COLO829 (cell line): ENCODE measurements at places on chromosomes 1 and 21.

DNA sequence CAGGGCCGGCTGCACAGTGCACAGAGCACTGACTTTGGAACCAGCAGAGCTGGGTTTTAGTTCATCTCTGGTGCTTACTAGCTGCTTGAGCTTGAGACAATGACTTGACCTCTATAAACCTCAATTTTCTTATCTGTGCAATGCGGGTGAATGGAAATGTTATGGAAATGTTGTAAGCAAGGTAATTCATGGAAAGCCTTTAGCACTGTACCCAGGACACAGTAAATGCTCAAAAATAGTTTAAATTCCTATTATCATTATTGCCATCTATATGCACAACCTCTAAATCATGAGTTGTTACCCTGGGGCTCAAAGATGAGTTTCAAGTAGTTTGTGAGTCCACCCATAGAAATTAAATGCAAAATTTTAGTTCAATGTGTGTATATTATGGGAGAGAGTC lies 99.5 kb downstream of the CSMD2 start:
- DNase-seq: no peak

DNA sequence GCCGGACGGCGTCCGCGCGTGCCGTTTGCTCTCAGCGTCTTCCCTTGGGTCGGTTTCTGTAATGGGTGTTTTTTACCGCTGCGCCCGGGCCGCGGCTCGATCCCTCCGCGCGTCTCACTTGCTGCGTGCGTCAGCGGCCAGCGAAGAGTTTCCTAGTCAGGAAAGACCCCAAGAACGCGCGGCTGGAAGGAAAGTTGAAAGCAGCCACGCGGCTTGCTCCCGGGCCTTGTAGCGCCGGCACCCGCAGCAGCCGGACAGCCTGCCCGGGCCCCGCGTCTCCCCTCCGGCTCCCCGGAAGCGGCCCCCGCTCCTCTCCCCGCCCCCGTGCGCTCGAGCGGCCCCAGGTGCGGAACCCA lies 159.8 kb downstream of the RUNX1 start:
- DNase-seq: no peak

DNA sequence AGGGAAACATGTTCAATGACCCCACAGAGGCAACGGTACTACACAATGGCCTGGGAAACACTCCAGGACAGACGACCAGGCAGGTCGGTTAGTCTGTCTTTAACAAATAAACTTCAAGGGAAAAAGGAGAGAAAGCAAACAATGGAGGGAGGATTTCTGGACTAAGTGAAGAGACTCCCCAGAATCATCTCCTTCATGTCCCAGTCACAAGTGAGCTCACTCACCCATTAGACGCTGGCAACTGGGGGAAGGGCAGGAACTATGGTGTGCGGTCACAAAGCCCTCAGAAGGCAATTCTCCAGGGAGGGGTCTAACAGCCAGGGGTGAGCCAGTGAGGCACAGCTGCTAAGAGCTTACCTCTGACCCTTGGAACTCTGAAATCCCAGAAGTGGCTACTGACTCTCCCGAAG lies 55.7 kb upstream of the NADK start:
- DNase-seq: no peak

GRCh38 chr1:165423136-165423535 lies 21.8 kb downstream of the RXRG start:
- DNase-seq: no peak

GRCh38 chr1:54137534-54138061 lies 15.2 kb downstream of the CDCP2 start:
- no peak for DNase-seq

DNA sequence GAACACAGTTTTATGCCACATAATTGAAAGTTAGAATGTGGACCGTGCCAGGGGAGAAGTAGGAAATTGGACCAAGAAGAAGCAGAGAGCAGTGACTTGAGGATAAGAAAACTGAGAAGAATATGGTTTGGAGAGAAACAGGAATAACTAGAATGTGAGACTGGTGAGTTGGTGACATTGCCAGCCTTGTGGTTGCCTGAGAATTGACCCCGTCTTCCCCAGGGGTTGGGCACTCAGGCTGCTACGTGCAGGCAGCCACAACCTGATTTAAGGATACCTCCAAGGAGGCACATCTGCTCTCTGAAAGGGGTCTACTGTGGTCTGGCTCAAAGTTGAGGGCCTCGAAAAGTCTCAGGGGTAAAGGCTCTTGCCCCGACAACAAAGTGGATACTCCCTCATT lies 112.1 kb upstream of the ARTN start:
- DNase-seq: no peak

GRCh38 chr21:38921511-38922251 lies 116.0 kb downstream of the ETS2 start:
- DNase-seq: no peak

DNA sequence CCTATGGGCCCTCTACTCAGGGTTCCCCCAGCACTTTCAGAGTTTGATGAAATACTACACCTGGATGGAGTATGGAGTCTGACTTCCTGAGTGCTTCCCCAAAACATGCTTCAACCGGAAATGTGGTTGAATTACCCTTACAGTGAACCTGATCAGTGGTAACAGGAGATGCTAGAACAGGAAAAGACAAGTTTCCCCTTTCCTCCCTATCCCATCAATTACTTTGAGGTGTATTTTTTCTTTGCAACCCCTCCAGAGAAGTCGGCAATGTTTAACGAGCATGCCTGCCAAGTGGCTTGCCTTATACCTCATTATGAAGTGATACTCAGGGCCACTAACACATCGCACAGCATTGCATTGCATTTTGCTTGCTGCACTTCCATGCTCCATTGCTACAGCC lies 7.0 kb downstream of the KRTAP15-1 start:
- no peak for DNase-seq

GRCh38 chr21:38246511-38246910 lies 10.3 kb upstream of the KCNJ15 start:
- DNase-seq: no peak

GRCh38 chr1:197884173-197884572 lies 18.3 kb upstream of the C1orf53 start:
- no peak for DNase-seq

DNA sequence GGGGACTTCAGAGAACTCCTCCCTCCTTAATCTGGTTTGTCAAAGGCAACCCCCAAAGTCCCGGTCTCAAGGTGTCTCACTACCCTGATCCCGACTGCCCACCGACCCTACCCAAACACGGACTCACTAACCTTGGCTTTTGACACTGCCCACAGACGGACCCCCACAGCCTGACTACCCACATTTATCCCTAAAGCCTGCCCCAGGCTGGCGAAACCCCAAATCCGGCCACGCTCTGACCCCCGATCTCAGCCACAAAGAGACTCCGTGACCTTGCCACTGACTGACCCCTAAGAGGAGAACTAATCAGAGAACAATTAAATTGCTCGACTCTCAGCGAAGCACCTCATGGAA lies 5.2 kb downstream of the ID3 start:
- DNase-seq: no peak

DNA sequence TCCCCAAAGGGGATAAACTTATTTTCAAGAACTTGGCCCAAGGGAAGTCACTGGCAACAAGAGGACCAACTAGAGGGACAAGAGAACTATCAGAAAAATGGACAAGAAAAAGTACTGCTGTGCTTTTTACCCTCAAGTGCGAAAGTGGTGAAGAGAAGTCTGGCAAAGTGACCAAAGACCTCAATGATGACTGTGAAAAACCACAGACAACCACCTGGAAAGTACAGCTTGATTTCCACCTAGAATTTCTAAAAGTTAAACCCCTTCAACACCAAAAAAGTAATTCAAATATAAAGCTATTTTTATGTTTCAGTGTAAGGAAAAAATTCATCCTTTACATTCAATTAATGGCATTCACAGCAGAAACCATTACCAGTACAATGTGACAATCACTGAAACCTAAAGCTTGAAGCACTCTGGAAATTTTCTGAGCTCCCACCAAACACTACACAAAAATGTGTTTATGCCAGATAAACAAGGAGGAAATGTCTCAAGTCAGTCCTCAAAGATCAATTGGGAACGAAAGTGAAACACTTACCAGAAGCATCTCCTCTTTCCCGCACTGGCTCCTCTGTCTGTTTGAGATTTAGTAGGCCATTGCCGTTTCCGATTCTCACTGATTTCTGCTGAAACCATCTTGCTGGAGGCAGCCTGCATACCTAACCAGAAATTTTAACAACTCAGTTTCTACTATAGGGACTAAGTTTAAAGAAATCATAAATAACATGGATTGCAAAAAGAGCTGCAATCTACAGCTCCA lies 8.3 kb downstream of the SDE2 start:
- no peak for DNase-seq

GRCh38 chr1:106836708-106837107 lies 219.8 kb upstream of the PRMT6 start:
- no peak for DNase-seq

- DNase-seq: peak; percentile 30
These were observed 22.9 kb downstream of the BCAS2 start for GRCh38 chr1:114558544-114558943.

DNA sequence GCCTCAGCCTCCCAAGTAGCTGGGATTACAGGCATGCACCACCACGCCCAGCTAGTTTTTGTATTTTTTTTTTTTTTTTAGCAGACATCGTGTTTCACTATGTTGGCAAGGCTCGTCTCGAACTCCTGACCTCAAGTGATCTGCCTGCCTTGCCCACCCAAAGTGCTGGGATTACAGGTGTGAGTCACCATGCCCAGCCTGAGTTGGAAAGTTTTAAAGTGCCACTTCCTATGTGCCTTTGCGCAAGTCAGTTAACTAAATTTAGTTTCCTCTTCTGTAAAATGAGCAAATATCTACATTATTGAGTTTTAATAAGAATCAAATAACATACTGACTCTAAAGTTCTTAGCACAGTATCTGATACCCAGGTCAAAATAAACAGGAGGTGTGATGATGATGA lies 12.4 kb downstream of the SLC19A2 start:
- no peak for DNase-seq

DNA sequence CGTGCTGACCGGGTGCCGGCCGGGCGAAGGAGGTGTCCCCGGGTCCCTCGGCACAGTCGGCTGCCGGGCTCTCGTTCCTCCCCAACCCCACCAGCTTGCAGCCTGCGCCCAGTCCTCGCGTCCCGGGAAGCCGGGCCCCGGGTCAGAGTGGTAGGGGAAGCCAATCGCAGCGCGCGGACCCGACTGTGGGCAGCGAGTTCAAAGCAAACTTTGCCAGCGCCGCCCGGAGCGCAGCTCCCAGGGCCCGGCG lies 328 bp downstream of the MYCL start:
- no peak for DNase-seq

DNA sequence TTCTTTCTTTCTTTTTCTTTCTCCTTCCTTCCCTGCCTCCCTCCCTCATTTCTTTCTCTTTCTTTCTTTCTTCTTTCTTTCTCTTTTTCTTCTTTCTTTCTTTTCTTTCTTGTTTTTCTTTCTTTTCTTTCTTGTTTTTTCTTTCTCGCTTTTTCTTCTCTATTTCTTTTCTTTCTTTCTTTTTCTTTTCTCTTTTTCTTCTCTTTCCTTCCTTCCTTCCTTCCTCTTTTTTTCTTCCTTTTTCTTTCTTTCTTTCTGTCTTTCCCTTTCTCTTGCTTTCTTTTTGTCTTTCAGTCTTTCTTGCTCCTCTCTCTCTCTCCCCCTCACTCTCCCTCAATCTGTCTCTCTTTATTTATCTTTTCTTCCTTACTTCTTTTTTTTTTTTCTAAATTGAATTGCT lies 472.0 kb upstream of the CHRM3 start:
- DNase-seq: no peak

DNA sequence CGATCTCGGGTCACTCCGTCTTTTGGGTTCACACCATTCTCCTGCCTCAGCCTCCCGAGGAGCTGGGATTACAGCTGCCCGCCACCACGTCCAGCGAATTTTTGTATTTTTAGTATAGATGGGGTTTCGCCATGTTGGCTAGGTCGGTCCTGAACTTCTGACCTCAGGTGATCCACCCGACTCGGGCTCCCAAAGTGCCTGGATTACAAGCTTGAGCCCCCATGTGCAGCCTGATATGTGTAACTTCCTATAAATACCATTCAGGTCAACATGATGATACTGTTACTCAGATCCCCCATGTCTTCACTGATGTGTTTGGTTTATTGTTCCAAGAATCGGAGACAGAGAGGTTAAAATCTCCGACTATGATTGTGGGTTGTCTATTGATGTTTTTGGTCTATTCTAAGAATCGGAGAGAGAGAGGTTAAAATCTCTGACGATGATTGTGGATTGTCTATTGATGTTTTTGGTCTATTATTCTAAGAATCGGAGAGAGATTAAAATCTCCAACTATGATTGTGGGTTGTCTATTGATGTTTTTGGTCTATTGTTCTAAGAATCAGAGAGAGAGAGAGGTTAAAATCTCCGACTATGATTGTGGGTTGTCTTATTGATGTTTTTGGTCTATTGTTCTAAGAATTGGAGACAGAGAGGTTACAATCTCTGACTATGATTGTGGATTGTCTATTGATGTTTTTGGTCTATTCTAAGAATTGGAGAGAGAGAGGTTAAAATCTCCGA lies 17.0 kb downstream of the C1orf159 start:
- DNase-seq: no peak

- no peak for DNase-seq
These were observed 19.9 kb upstream of the ERICH3 start for GRCh38 chr1:74693473-74693872.

DNA sequence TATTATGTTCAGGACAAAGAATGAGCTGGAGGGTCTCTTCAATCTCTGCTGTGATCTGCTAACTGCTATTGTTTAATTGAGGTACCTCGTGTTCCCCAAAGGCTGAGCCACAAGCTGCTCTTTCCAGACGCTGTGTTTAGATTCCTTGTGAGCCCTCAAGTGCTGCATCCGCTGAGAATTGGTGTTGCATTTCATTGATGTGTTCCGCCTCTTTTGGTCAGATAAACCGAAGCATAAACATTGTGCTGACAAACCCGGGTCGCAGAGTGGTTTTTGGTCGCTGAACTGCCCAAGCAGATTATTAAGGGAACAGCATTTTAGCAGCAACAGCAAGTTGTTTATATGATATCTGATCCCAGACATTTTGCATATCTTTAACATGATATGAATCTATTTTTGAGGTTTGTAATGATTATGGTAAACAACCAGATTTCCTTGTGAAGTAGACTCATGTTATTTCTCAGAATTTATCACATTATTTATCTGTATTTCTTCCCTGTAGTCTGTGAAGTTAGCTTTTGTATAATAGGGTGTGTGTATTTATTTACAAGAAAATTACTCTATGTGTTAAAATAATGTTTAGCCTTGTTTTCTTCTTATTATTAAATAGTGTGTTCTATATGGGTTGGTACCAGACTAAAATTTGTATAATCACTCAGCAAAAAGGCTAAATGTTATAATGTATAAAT lies 217.2 kb upstream of the C1orf105 start:
- no peak for DNase-seq

GRCh38 chr21:41610042-41610839 lies 102.3 kb upstream of the TMPRSS2 start:
- DNase-seq: peak; percentile 62
